Activated naive CD8-positive, alpha-beta T cell treated with anti-CD3 and anti-CD28 coated beads, Interleukin-2, amount 10 ng/mL, durations not matched to agents 7 days and 5 days (primary cell): ENCODE measurements at places on chromosomes 16 and 17. TPM values are rescaled to one million over a fixed set of nuclear protein-coding genes. Genes with fewer than 3 reads are reported as not detected.
A peak's percentile ranks its signal among the peaks of the same experiment; 100 is the strongest.

DNA sequence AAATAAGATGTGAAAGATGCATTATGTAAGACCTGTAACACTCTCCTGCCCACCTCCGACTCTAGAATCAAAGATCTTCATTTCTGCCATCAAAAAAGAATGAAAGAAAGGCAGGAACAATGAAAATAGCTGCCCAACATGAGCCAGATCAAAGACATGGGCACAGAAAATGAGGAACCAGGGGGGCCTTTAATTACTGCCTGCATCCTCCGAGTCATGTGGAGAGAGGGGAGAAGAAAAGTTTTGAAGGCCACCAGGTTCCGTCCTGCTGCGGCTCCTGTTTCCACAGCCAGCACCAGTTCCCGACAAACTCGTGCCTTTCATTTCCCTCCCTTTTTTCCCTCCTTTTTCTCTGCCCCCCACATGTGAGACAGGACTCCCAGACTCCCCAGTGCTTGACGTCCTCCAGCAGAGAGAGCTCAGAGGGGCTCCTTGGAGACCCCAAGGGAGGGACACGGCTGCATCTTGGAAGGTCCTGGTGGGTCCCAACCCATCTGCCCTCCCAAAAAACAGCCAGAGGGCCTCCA lies 168.4 kb downstream of the ZNF423 start:
- H3K4me1 ChIP-seq: no peaks in the 10 kb centered on the region
- DNase-seq: no peak
- H3K4me3 ChIP-seq: no peak overlapping the region
- no peaks in the 10 kb centered on the region for H3K36me3 ChIP-seq
- H3K27me3 ChIP-seq: peaks cover 19% of the 10 kb centered on the region
- H3K27ac ChIP-seq: no peak overlapping the region

DNA sequence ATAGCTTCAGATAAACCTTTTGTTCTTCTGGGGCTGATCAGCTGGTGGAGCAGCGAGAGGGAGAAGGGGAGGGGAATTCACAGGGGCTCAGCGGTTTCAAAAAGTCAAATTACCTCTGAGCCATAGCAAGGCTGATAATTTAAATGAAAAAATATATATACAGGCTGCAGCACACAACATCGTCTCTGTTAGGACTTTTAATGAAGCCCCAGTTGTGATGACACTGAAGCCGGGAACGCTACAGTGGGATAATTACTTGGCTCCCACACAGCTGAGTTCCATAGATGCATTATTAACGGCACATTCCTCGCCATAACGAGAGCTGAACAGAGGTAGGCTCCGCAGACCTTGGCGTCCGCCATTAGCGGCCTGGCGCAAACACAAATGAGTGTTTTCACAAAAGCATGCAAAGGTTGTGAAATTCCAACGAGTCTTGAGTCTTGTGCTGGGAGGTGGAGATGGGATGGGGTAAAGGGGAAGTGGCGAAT lies 216.0 kb downstream of the C16orf78 start:
- H3K4me3 ChIP-seq: no peak overlapping the region

- H3K4me3 ChIP-seq: no peak overlapping the region
- H3K36me3 ChIP-seq: no peaks in the 10 kb centered on the region
- peaks cover 20% of the 10 kb centered on the region for H3K27me3 ChIP-seq
- H3K4me1 ChIP-seq: peaks cover 5% of the 10 kb centered on the region
- no peak for DNase-seq
- H3K27ac ChIP-seq: no peak overlapping the region
These were observed 3.0 kb upstream of the MGAT5B start for GRCh38 chr17:76865174-76865573.

- no peak for DNase-seq
- H3K36me3 ChIP-seq: peaks cover 2% of the 10 kb centered on the region
- H3K27ac ChIP-seq: no peak overlapping the region
These were observed 7.2 kb downstream of the NUBP1 start for GRCh38 chr16:10750793-10751192.

DNA sequence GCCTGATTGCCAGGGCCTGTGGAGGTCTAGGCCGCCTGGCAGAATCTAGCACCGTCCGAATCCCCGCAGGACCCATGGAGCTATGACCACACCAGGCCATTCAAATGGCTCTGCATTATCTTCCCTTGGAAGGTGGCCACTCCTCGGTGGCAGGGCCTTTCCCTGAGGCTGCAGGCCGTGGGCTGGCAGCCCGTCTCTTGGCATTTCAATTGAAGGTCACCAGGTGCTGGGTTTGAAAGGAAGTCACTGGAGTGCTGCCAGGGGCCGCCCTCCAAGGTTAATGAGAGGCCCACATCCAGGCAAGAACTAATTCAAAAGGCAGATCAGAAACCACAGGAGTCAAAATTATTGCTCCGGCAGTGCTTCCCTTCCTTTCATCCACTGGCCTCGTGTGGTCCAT lies 27.7 kb upstream of the CACNG5 start:
- DNase-seq: no peak
- peaks cover 16% of the 10 kb centered on the region for H3K36me3 ChIP-seq
- H3K4me3 ChIP-seq: no peak overlapping the region
- H3K4me1 ChIP-seq: peaks cover 11% of the 10 kb centered on the region
- no peaks in the 10 kb centered on the region for H3K27me3 ChIP-seq
- H3K27ac ChIP-seq: no peak overlapping the region

- no peak for DNase-seq
- H3K4me3 ChIP-seq: no peak overlapping the region
- no peak overlapping the region for H3K27ac ChIP-seq
- no peaks in the 10 kb centered on the region for H3K4me1 ChIP-seq
- no peaks in the 10 kb centered on the region for H3K27me3 ChIP-seq
These were observed 170.5 kb upstream of the MPHOSPH6 start for GRCh38 chr16:82340531-82340930.

Gene CTRL
- total RNA-seq: 7.2 TPM

DNA sequence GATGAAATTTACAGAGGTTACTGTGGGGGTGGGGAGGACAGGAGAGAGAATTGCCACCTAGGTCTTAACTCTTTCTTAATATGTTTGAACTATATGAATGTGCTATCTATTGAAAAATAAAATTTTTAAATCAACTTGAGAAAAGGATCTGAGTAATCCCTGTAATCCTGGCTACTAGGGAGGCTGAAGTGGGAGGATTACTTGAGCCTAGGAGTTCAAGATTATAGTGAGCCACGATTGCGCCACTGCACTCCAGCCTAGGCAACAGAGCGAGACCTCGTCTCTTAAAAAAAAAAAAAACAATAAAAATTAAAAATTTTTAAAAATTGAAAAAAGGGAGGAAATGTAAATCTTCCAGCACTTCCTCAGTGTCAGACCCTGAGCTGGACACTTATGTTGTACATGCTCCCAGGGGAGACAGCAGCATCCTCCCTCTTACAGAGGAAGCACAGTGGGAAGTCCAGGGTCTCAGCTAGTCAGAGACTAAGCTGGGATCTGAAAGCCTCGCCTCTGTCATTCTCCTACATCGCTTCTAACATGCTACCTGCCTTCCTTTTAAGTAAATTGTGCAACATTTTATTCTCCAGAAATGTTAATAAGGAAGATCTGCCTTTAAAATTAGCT lies 21.9 kb downstream of the PMM2 start:
- no peaks in the 10 kb centered on the region for H3K27me3 ChIP-seq
- H3K27ac ChIP-seq: peak overlapping the region; percentile 19
- DNase-seq: no peak
- peaks cover 36% of the 10 kb centered on the region for H3K36me3 ChIP-seq
- H3K4me3 ChIP-seq: no peak overlapping the region

DNA sequence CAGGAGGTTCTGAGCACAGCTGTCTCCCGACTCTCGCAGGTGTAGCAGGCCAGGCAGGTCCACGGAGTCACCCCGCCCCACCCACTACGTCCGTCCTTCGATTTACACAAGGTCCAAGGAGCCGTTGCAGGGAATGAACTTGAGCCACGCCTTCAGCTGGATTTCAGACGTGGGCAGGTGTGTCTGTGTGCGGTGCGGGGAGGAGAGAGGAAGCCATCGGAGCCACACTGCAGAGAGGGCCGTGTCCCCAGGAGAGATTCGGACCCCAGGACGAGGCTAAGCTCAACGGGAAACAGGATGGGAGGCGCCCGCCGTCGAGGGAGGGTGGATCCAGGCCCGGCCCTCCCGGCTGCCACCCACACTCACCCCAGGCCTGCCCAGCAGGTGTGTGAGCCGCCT lies 50.3 kb downstream of the RPH3AL start:
- H3K36me3 ChIP-seq: no peaks in the 10 kb centered on the region
- H3K27ac ChIP-seq: no peak overlapping the region
- DNase-seq: no peak
- H3K4me3 ChIP-seq: no peak overlapping the region
- H3K4me1 ChIP-seq: no peaks in the 10 kb centered on the region
- H3K27me3 ChIP-seq: no peaks in the 10 kb centered on the region

DNA sequence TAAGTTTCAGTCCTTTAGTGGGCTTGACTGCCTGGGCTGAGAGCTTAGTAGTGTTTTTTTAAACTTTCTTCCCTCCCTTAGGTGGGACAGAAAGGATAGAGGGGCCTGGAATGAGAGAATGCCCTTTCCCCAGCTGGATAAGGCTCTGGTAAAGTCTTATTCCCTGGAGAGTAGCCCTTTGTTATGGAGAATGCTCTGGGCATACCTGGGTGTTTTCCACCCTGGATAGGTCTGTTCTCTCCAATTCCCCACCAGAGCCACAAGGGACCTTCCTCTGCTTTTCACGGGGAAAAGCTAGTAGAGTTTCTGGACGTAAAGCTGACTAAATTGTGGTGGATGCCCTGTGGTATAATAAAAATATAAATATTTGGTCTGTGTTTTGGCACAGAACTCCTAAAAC lies 164.1 kb downstream of the HS3ST4 start:
- H3K4me1 ChIP-seq: no peaks in the 10 kb centered on the region
- DNase-seq: no peak
- H3K27ac ChIP-seq: no peak overlapping the region
- H3K27me3 ChIP-seq: peaks cover 23% of the 10 kb centered on the region

DNA sequence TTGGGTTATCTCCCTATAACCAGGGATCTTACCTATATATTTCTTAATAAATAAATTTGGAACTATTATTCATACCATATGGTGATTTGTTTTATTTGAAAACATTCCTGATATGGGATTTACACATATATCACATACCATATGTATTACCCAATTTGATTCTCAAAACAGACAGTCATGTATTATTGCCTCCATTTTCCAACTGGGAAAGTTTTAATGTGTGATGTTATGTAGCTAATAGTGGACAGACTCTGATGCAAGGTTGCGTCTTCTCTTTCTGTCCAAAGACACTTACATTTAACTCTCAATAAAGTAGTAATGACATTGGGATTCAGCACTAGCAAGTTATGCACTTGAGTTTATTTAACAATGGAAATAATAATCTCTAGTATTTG lies 1.1 kb downstream of the KRTAP9-9 start:
- H3K27ac ChIP-seq: no peak overlapping the region
- H3K27me3 ChIP-seq: peaks cover 16% of the 10 kb centered on the region
- H3K4me1 ChIP-seq: no peaks in the 10 kb centered on the region
- peaks cover 2% of the 10 kb centered on the region for H3K36me3 ChIP-seq
- H3K4me3 ChIP-seq: no peak overlapping the region
- DNase-seq: no peak

GRCh38 chr17:50210240-50211225 lies 9.1 kb upstream of the COL1A1 start:
- no peak overlapping the region for H3K4me3 ChIP-seq
- peaks cover 61% of the 10 kb centered on the region for H3K27me3 ChIP-seq
- DNase-seq: no peak
- no peaks in the 10 kb centered on the region for H3K36me3 ChIP-seq

GRCh38 chr17:78781104-78781892 lies 775 bp downstream of the CYTH1 start:
- H3K4me3 ChIP-seq: peak overlapping the region; percentile 93
- H3K36me3 ChIP-seq: peaks cover 6% of the 10 kb centered on the region
- peaks cover 47% of the 10 kb centered on the region for H3K4me1 ChIP-seq
- peak; percentile 74 for DNase-seq
- H3K27me3 ChIP-seq: no peaks in the 10 kb centered on the region

DNA sequence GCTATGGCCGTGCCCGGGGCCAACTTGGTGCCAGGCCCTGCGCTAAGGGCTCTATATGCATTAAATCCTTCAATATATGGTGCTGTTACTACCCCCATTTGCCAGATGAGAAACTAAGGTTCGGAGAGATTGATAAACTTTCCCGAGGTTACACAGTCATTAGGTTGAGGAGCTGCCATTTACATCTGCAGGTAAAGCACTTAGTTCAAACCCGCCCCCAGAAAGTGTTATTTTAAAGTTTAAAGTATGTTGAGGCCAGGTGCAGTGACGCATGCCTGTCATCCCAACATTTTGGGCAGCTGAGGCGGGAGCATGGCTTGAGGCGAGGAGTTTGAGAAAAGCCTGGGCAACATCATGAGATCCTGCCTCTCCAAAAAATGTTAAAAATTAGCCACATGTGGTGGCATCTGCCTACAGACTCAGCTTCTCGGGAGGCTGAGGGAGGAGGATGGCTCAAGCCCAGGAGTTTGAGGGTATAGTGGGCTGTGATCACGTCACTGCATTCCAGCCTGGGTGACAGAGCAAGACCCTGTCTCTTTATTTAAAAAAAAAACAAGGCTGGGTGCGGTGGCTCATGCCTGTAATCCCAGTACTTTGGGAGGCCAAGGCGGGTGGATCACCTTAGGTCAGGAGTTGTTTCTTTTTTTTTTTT lies 264.7 kb downstream of the PARN start:
- no peaks in the 10 kb centered on the region for H3K36me3 ChIP-seq
- DNase-seq: no peak
- H3K4me3 ChIP-seq: no peak overlapping the region
- H3K27ac ChIP-seq: no peak overlapping the region
- H3K4me1 ChIP-seq: no peaks in the 10 kb centered on the region

Gene NDUFAF8
- 33.0 TPM for total RNA-seq

Gene HOXB2
- 20.0 TPM for total RNA-seq

- H3K27ac ChIP-seq: peak within 1 kb of the TSS; percentile 94
- no peaks in the 10 kb centered on the region for H3K27me3 ChIP-seq
- H3K4me3 ChIP-seq: peak within 1 kb of the TSS; percentile 89
- peaks cover 7% of the 10 kb centered on the region for H3K36me3 ChIP-seq
- no peak for DNase-seq
These were observed at the start of gene CTCF for GRCh38 chr16:67562526-67562917. TSS of gene CTCF (plus strand) at chr16:67562526. CDS start at chr16:67610833, 48,307 bp downstream.

- H3K36me3 ChIP-seq: no peaks in the 10 kb centered on the region
- H3K27me3 ChIP-seq: peaks cover 4% of the 10 kb centered on the region
- H3K4me3 ChIP-seq: no peak overlapping the region
- DNase-seq: no peak
These were observed 1.6 kb upstream of the SLC5A10 start for GRCh38 chr17:18950346-18950745.

- H3K27me3 ChIP-seq: no peaks in the 10 kb centered on the region
- DNase-seq: no peak
- peaks cover 15% of the 10 kb centered on the region for H3K36me3 ChIP-seq
- no peak overlapping the region for H3K4me3 ChIP-seq
- peak overlapping the region; percentile 93 for H3K27ac ChIP-seq
These were observed 34.1 kb downstream of the EEF2K start for GRCh38 chr16:22240023-22240710.

Gene EMC8
- 34.1 TPM for total RNA-seq

GRCh38 chr16:3951861-3952736 lies 71.6 kb upstream of the CREBBP start:
- H3K4me3 ChIP-seq: no peak overlapping the region
- no peak overlapping the region for H3K27ac ChIP-seq
- H3K27me3 ChIP-seq: peaks cover 37% of the 10 kb centered on the region
- DNase-seq: no peak
- H3K36me3 ChIP-seq: no peaks in the 10 kb centered on the region
